ENCODE measurements at places on chromosomes 6 and 20.

GRCh38 chr6:17226786-17227233 is 54.4 kb upstream of the RBM24 start:
- DNase-seq: no peak

GRCh38 chr20:50724112-50724725 is 7.2 kb upstream of the PARD6B start:
- DNase-seq: no peak

GRCh38 chr6:157847846-157848245 is 24.8 kb downstream of the SNX9 start:
- DNase-seq: no peak

- DNase-seq: no peak
Observed at GRCh38 chr6:379410-380181, 12.0 kb upstream of the IRF4 start.

DNA sequence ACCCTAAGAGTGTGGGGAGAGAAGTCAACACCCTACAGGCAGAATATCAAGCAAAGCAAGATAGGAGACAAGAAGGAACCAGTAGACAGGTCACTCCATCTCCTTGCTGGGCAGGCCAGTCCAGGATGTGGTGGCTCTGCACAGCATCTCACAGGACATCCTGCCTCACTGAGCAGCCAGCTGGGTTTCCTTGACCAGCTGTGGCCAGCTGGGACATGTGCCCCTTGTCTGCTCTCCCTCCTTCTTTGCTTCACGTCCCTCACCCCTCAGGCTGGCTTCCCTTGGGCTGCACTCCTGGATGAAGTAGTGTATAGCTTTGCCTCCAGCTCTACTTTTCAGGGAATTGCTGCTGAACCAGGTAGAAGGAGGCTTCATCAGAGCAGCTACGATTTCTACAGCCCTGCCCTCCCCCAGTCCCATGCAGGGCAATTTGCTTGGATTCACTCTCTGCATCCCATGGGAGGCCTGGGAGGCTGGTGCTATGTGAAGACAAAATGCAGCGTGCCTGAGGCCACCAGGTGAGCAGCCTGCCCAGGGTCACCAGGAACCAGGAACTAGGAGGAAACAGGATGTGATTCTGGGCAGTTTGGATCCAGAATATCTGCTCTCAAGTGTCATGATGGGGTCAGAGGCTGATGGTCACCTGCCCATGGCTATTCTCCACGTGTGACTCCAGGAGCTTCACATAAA is 110.0 kb upstream of the PMEPA1 start:
- DNase-seq: no peak

GRCh38 chr6:148987982-148988381 is 241.2 kb downstream of the UST start:
- DNase-seq: no peak

GRCh38 chr6:11575408-11576033 is 38.0 kb downstream of the TMEM170B start:
- DNase-seq: no peak

- no peak for DNase-seq
Observed at GRCh38 chr20:49973981-49974380, 8.8 kb upstream of the SNAI1 start.

- DNase-seq: no peak
Observed at GRCh38 chr20:58143531-58143930, 84.9 kb downstream of the ANKRD60 start.

DNA sequence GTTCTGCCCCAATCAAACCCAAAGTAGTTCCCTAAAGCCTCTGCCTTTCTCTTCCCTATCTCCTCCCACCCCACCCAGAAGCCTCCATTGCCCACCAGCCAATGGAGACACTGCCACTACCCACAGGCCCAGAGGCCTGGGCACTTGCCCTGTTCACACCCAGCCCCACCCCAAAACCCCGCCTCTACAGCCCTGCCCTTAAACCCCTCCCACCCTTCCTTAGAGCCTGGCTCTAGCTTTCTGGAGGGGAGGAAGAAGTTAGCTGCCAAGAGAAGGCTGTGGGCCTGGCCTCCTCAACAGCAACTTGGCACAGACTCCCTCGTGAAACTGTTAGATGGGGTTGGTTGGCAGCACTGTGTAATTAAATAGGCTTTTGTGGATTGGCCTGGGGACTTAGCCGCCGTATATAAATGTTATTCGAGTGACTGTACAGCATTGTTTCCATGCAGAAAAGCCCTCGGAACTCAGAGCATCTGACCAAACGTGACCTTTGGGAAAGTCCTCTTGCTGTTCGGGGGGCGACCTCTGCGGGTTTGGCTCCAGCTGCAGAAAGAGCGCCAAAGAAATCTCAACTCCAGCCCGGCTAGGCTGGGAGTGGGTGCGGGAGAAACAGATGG is 31.4 kb downstream of the COL11A2 start:
- DNase-seq: no peak

DNA sequence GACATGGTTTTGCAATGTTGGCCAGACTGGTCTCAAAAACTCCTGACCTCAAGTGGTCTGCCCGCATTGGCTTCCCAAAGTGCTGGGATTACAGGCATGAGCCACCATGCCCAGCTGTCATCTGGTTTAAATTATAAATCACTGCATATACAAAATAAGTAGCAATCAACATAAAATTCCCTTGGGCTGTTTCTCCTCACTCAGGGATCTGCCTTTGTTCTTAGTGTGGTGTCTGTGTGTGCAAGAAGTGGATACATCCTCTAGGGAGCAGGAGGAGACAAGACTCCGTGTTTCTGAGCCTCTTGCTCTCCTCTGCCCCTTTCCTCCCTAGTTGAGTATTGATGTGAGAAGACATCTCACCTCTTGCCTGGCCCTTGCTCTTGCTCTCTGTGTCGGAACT is 65.2 kb upstream of the ADGRF4 start:
- no peak for DNase-seq

- DNase-seq: no peak
Observed at GRCh38 chr20:46203510-46203837, 85.4 kb downstream of the CD40 start.

- DNase-seq: no peak
Observed at GRCh38 chr6:7594579-7595125, 4.7 kb downstream of the SNRNP48 start.

- DNase-seq: no peak
Observed at GRCh38 chr6:13471184-13471583, 16.2 kb downstream of the GFOD1 start.

- no peak for DNase-seq
Observed at GRCh38 chr6:5158180-5158579, 73.0 kb downstream of the PPP1R3G start.

DNA sequence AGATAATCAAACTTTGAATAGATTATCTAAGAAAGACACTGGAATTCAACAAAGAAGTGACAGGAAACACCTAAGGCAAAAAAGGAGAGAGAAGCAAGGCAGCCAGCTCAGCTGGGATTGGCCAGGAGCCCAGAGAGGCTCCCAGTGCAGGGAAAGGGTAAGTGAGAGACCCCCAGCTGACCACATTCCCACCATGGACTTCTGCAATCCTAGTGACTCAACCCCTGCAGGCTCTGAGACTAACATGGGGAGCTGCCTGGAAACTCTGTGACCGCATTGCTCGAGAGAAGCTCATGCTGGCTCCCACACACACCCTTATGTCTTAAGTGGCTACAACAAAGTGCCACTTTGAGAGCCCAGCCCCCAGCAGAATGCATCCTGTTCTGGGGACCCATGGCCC is 215.1 kb downstream of the PACRG start:
- no peak for DNase-seq
